HepG2 (cell line): ENCODE measurements at places on chromosomes 5 and 9.

- DNase-seq: no peak
Observed at GRCh38 chr5:147411359-147412319, 98.2 kb downstream of the DPYSL3 start.

DNA sequence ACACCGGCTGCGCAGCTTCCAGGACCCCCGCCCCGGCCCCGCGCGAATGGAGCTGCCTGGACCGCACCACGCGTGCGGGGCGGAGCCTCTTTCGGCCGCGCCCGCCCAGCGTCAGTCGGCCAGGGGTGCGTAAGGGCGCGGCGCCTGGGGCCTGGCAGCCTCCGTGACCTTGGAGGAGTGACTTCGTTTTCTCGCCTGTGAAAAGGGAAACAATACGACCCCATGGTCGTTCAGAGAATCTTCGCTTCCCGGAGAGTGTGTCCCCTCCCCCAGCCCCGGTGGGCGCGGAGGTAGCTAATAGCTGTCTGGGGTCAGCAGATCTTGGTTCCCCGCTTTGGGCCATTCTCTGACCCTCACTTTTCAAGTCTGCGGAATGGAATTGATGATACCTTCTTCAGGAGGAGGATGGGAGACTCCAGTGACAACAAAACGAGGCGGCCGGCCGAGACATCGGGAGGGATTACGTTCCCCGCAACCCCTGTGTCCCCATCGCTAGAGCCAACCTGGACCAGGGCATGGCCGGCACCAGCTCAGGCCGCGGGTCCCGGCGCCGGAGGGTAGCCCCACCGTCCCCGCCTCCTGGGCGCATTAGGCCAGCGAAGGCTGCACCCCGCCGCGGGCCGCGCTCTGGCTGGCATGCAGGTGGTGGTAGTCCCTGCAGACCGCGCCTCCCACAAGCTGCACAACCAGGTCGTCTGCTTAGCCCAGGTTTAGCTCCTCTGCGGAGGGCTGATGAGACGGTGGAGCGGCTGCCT, 5.5 kb upstream of the CDHR2 start:
- no peak for DNase-seq

DNA sequence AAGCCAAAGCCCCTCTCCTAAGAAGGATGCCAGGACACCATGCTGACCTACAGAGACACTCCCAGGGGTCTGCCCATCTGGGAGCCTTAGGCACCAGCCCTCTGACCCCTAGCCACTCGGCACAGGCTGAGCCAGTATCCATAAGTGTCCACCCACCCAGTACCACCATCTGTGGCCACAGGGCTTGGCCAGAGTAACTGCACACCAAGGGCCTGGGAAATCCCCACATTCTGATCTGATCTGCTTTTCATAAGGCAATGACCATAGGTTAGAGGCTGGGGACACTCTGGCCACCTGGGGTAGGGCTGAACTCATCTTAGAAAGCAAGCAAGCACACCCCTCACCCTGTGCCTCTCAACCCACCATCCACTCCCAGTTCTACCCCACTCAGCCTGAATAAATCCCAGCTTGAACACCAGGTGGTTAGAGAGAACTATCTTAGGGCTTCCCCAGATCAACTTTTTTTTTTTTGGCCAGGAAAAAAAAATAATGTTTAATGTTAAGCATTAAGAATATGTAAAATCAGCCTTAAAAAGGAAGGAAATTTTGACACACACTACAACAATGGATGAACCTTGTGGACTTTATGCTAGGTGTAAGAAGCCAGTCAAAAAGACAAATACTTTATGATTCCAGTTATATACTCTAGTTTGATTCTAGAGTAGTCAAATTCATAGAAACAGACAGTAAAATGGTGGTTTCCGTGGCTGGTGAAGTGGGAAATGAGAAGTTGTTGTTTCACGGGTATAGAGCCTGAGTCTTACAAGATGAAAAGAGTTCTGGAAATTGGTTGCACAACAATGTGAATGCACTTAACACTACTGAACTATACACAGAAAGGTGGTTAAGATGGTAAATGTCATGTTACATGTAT, 6.2 kb downstream of the GNPDA1 start:
- DNase-seq: no peak

GRCh38 chr9:93525476-93525875, 50.9 kb upstream of the PHF2 start:
- DNase-seq: no peak
